Activated T-cell treated with anti-CD3 and anti-CD28 coated beads for 24 hours (primary cell): ENCODE measurements at places on chromosomes 2 and 18.

DNA sequence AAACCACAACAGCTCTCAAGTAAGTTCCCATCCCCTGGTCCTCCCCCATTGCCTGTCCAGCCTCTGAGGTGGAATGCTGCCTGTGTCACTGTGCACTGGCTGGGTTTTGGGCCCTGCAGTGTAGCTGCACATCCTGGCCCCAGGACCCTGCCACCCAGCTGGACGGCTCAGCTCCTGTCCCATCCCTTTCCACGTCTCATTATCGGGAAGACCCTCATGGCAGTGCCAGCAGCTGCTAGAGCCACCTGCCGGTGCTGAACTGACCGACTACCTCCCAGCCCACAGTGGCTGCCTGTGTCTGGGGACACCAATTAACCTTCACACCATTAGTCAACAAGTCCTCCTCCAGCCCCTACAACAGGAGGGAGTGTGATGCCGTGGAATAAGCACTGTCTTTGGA, 31.9 kb downstream of the ADCY3 start:
- no peak for DNase-seq

- no peak for DNase-seq
Observed at GRCh38 chr18:22789600-22789999, 143.5 kb upstream of the RBBP8 start.

DNA sequence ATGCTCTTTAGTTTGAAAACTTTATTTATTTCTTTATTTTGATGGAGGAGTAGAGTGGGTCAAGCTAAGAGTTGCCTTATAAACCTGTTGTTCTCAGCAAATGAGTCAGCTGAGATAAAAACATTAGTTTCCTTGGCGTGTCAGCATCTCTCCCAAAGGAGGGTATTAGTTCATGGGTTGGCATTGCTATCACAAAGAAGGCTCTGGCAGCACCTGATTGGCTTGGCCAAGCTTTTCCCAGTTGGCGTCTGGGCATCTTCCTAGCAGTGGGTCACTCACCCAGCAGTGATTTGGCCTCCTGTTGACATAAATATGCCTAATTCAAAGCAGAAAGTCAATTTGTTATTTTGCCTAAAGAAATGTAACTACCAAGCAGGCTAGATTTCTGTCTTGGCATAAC, 200.7 kb upstream of the TNP1 start:
- DNase-seq: no peak

- no peak for DNase-seq
Observed at GRCh38 chr2:173652767-173653431, 298.2 kb downstream of the CDCA7 start.

- no peak for DNase-seq
Observed at GRCh38 chr2:109339519-109339966, 210.5 kb downstream of the SH3RF3 start.

DNA sequence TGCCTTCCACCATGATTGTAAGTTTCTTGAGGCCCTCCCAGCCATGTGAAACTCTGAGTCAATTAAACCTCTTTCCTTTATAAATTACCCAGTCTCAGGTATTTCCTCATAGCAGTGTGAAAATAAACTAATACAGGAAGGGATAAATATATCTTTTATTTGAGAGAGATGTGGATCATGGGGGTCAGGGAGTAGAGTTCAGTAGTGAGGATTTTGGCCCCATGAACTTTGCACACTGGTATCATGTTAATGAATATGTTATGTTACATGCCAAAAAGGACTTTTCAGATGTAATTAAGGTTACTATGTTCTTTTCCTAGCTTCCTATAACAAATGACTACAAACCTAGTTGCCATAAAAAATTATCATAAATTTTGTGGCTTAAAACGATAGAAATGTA, 1393.7 kb downstream of the DSC3 start:
- DNase-seq: no peak

GRCh38 chr2:44120428-44120827, 48.2 kb upstream of the PPM1B start:
- DNase-seq: peak; percentile 37

DNA sequence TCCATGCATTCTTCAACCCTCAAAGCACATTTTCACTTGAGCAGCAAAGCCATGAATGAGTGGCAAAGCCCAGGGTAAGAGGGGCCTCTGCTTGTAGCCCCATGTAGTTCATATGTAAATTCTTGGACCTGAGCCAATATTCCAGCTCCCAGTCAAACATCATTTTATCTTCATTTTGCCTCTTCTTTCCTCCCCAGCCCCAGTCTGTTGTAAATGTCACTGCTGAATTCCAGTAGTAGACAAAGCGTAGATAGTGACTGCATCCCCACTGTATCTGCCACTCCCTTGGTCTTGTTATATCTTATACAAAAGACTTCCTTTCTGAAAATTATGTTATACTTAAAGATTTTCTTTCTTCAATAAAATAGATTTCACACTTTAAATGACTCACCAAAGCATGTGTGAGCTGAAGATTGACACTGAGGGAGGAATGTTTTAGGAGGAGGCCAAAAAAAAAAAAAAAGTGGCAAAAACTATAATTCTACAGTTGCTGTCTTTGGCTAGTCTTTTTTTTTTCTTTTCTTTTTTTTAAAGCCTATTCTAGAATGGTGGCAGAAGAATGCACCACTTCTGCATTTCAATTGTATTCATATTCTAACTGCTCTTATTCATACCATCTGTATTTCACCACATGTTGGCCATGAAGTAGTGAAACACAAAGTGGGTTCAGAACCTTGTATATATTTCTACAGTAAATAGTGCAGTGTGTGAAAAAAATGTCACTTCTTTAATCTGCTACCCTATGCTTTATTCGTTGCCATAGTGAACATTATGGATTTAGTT, 306.1 kb downstream of the CPS1 start:
- no peak for DNase-seq

DNA sequence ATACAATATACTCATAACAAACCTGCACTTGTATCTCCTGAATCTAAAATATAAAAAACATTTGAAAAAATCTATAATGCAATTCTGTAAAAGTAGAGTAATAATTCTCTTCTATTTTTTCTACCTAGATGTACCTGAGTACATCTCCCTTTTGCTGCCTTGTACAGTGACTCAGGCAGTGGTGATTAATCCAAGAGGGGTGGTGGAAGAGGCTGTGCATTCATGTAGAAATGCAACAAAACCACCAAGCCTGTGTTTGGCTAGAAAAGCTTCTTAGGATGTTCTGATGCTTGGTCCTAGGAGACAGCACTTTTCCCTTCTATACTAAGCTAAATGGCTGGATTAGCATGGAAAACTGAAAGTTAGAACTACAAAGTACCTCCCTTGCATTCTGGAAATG, 245.8 kb downstream of the DPP10 start:
- DNase-seq: no peak

DNA sequence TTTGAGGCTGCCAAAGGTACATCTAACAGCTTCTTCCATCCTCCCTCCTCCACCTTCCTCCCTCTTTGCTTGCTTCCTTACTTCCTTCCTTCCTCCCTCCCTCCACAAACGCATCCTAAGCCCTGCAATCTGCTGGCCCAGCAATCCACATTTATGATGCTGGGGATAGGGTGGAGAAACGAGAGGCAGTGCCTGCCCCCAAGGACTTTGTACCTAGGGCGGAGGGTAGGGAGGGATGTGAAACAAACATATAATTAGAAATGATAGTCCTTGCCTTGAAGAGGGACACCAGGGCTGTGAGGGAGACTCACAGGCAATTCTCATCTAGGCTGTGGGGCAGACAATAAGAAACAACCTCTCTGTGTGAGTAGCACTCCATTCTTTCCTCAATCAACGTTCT, 188.3 kb downstream of the ANKRD30B start:
- DNase-seq: no peak

DNA sequence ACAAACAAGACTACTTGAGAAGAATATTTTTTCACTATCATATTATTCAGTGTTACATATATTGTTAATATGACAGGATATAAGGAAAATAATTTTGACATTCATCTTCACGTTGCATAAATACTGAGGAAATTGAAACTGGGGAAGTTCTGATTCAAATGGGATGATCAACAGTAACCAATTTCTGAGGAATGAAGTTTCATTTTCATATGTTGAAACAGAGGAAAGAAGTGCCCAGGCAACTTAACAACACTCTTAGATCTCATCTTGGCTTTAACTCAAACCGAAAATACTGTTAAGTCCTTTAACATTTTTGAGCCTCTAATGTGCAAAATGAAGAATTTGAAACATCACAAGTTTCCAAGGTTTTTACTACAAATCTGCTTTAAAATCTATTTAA, 612.2 kb upstream of the VRK2 start:
- no peak for DNase-seq

- no peak for DNase-seq
Observed at GRCh38 chr2:203861197-203861596, 6.4 kb upstream of the CTLA4 start.

DNA sequence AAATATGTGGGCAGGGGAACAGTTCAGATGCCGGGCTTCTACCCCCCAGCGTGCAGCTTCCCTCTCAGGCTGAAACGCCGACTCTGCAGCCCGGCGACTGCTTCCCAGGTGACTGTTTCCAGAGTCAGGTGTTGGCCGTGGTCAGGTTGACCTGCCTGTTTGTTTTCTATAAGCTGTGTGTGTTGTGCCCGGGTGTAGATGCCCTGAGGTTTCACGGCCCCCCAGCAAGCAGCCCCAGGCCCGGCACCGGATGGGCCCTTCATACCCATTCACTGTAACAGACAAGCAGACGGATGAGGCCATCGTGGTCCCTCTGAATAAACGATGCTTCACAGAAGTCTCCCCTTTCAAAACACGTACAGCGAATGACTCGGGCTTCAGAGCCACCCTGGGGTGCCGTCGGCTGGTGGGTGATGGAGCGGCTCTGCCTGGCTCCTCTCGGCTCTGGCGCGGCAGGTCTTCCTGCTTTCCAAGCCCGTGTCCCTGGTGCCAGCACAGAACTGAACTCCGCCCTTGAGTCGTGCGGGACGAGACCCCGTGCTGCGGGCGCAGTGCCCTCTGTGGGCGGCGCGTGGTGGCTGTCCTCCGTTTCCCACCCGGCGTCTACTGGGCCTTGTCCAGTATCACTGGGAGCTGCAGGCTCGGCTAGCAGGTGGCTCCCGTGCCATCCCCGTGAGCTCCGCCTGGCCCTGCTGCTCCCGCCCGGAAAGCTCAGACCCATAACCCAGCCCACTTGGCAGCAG, 15.0 kb upstream of the KCNG2 start:
- DNase-seq: no peak

GRCh38 chr2:110820128-110820527, 87.8 kb downstream of the ACOXL start:
- DNase-seq: no peak

DNA sequence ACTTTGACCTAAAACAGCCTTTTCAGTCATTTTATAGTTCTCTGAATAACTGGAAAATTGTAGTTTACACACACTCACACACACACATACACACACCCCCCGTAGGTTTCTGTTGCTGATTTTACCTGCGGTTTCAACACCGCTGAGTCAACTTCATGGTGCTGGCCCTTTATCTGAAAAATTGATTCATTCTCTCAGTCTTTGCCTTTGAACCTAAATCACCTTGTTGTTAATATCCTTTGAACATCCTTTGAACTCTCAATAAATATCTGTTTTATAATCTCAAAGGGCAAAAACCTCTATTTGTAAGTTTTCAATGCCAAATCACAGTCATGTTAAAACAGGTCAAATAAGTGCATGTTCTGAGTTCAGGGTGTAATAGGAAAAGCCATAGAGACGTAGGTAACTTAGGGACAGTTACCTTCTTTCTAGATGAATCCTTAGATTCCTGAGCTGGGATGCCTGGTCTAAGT, 109.0 kb upstream of the BZW1 start:
- DNase-seq: peak; percentile 55

DNA sequence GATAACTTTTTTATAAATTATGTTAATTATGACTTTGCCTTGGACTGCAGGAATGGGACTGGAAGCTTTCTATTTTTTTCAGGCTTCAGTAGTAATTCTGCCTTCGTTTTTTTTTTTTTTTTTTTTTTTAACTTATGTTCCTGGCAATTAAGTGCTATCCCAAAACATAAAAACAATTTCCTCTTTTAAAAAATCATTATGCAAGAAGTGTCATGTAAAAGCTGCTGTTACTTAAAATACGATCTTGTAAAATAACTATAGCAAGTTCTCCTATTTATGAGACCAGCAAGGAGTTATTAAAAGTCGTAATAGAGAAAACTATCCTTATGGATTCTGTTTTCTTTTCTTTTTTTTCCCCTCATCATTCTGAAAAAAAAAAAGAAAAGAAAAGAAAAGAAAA, 301.6 kb upstream of the FBXO11 start:
- DNase-seq: no peak

GRCh38 chr18:58497845-58498244, 131.0 kb downstream of the ALPK2 start:
- no peak for DNase-seq

DNA sequence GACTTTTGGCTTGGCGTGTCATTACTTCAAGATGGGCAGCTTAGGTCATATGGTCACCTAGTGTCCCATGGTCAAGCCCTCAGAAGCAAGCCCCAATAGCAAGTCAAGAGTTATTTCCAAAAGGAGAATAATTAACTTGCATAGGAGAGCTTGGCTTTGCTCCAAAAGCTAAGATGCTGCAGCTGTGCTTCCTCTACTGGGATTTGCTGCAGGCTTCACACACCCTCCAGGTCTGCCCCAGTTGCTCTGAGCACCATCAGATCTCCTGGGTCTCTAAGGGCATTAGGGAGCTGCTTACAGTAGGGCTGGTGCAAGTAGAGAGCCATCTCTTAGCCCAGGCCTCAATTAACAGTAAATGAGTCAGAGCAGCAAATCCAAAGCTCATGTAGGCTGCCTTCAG, 46.6 kb downstream of the THUMPD2 start:
- no peak for DNase-seq

GRCh38 chr18:9615280-9615797, 980 bp upstream of the PPP4R1 start:
- no peak for DNase-seq

GRCh38 chr2:121900391-121900790, 144.9 kb downstream of the TSN start:
- no peak for DNase-seq

GRCh38 chr18:56873441-56874140, 222.4 kb downstream of the WDR7 start:
- no peak for DNase-seq

DNA sequence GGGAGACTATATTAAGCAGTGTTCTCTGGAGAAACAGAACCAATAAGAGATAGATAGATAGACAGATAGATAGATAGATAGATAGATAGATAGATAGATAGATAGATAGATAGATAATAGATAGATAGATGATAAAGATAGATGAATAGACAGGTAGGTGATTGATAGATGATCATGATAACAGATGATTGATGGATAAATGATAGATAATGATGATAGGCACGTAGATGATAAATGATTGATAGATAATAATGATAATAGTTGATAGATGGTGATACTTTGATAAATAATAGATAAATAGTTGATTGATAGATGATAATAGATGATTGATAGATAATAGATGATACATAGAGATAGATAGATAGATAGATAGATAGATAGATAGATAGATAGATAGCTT, 48.5 kb downstream of the BOD1L2 start:
- no peak for DNase-seq

- no peak for DNase-seq
Observed at GRCh38 chr18:78242806-78243205, 736.8 kb upstream of the SALL3 start.
